Fibroblast of villous mesenchyme (primary cell): ENCODE measurements at places on chromosomes 5 and 9.

DNA sequence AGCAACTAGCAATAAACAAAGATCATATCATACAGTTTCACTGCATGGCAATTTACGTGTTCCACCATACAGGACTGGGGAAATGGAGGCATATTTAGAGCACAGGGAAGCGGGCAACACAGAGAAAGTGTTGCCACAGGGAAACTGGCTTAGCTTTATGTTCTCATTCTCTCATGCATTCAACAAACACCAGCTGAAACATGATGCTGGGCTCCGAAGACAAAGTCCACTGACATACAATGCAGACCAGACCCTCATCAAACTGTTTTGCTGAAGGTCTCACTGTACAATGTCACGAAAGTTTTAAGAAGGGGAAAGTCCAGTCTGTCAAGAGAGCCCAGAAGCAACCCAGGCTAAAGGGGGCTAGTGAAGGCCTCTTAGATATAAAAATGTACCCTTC is 115.1 kb downstream of the MAPKAP1 start:
- DNase-seq: no peak

- peak; percentile 6 for DNase-seq
Measured at GRCh38 chr5:169374761-169375160, 73.8 kb upstream of the SLIT3 start.

- DNase-seq: no peak
Measured at GRCh38 chr5:22354956-22355355, 498.2 kb downstream of the CDH12 start.

- peak; percentile 52 for DNase-seq
Measured at GRCh38 chr5:61625681-61626621, 293.9 kb downstream of the ZSWIM6 start.

DNA sequence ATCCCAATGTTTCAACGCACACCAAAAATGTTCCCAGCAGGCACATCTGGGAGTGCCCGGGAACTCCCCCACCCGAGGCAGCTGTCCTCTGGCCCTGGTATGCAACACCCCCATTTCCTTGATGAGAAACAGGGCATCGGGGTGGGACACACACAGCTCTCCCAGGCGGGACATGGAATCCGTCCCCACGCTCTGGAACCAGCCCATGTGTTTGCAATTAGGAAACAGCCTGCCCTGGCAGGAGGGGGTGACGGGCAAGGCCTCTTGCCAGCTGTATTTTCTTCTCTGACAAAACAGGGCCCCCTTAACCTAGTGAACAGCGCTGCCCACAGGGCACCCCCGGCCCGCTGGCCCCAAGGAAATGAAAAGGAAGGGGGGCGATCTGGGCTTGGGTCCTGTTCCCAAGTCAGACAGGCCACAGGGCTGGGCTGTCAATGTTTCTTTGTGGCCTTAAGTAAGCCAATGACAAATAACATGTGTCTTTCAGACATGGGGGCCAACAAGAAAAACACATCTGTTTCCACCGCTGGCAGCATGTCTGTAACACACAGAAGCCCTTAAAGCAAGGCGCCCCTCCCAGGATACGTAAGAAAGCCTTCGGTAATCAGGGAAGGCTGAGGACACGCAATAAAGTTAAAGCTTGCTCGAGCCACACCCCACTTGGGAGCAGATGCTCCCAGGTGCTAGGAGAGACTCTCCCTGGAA is 125.3 kb downstream of the ROR2 start:
- peak; percentile 94 for DNase-seq

DNA sequence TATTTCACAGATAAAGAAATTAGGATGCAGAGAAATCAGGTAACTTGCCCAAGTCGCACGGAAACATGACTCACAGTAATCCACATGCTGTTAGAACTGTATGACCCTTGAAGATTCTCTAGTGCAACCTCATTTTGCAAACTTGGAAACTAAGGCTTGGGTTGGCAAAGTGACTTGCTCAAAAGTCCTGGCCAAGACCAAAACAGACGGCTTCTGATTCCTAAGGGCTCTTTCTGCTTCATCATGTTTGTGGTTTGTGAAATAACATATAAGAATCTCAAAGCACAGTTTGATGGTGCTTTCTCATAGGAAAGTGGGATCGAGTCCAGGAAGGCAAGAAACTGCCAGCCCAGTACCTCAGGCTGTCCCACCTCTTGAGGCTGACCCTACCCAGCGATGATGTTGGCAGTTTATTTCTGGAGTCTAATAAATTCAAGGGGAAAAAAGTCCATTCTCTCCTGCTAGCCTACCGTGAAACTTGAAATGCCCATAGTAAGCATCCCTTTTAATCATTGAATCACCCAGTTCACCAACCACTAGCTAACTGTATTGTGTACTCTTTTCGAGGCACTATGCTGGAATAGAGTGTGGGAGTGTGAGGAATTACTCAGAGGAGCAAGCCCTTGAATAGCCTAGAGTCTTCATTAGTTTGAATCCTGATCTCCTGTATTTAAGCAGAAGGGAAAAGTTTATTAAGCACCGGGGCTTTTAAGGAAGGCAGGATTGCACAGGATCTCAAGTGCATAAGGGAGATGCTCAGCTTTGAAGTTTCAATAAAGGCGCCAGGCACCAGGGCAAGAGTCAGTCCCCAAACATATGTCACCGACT is 14.1 kb downstream of the CAPSL start:
- DNase-seq: peak; percentile 34
